ENCODE measurements at places on chromosomes 7 and 10.

- peak; percentile 70 for DNase-seq
These were observed 5.2 kb downstream of the GRID1 start for GRCh38 chr10:86361156-86362128.

- no peak for DNase-seq
These were observed 123.6 kb downstream of the UBE2H start for GRCh38 chr7:129828989-129829736.

DNA sequence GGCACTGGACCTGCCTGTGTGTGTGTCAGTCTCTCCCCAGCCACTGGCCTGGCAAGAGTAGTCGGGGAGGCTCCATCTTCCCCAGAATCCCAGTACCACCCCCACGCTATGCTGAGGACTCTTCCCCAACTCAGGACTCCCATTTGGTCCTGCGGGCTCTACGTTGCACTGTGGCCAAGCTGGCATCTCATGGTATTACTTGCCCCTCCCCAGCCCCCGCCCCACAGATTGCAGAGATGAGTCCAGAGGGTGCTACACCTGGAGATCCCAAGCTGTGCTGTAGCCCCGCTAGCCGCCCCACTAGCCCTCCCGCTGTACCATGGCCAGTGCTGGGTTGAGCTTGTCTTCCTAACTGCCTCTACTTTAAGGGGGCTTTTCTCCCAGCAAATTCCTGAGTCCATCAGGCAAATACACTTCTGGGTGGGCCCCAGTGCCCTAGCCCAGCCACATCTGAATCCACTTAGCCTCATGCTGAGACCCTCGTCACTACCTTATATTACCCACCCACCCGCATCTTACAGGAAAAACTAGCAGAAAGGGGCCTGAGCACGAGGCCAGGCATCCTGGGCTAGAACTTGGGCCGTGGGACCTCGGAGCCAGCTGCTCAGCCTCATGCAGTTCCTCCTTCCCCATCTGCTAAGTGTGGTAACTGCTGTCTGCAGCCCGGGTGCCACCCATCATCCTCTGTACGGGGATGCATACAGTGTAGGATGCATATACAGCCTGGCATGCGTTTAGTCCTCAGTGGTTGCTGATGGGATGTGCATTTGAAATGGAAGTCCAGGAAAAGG is 65.8 kb upstream of the CACUL1 start:
- DNase-seq, result no peak

GRCh38 chr7:116087984-116088383 is 57.4 kb upstream of the TFEC start:
- DNase-seq, result no peak

DNA sequence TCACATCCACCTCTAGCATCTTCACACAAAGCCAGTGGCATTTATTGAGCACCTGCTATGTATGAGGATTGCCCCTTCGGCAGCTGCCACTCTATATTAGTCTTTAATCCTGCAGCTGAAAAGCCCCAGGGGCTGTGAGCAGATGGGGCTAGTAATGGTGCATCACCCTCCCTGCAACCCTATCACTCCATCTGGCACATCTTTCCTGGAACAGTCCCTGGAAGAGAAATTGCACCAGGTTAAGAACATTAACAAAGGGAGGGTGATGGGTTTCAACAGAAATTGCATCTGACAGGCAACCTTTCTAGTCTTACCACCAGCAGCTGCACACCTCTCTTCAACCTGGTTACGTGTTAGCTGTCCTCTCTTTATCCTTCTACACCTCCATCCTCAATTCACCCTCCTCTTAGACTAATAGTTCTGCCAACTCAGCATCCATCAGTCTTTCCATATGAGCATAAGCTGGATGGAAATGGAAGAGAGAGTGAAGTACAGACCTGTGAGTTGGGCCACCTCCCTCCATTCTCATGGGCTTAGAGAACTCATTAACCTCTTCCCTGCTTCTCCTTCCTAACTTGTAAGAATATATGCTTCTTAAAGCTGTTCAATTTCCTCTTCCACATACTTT is 168.6 kb upstream of the NEBL start:
- DNase-seq, result no peak

GRCh38 chr10:47023237-47024045 is 112.2 kb downstream of the PTPN20 start:
- no peak for DNase-seq

- DNase-seq, result no peak
These were observed 37.5 kb upstream of the AGK start for GRCh38 chr7:141513720-141514119.
